Left lung (tissue), 14 donors: ENCODE measurements at places on chromosomes 16 and 17.

- no peak for DNase-seq
These were observed 130.1 kb downstream of the PRKCA start for GRCh38 chr17:66432411-66432957.

GRCh38 chr16:10880594-10881452 is 3.8 kb downstream of the CIITA start:
- DNase-seq = no peak

DNA sequence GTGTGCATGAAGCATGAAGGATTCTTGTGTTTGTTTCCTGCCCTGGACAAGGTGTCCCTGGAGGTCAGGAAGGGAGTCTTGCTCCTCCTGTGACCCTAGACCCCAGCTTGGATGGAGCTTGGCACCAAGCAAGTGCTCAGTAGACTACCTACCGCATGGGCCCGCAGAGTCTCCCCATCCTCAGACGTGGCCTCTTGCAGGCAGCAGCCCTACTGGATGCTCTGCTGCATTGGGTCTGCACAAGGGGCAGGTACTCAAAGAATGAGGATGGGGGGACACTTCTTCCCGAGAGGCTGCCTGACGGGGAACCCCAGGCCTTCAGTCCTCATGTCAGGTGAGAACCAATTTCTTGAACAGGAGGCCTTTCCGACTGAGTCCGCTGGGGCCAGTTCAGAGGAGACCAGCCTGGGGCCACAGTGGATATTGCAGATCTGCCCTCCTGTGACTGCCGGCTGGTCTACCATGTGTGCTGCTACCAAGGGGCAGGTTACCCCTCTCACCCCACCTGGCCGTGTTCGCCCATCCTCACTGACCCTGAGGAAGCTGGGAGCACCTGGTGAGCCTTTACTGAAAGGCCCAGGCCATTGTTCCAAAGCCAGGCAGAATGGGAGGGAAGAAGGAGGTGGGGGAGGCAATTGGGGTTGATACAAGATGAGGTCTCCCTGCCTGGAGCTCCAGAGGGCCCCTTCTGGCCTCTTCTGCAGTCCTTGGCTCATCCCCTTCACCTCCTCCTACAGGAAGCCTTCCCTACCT is 206.3 kb downstream of the RAB11FIP4 start:
- no peak for DNase-seq

GRCh38 chr16:85310868-85311585 is 198.8 kb upstream of the CIBAR2 start:
- DNase-seq = no peak

DNA sequence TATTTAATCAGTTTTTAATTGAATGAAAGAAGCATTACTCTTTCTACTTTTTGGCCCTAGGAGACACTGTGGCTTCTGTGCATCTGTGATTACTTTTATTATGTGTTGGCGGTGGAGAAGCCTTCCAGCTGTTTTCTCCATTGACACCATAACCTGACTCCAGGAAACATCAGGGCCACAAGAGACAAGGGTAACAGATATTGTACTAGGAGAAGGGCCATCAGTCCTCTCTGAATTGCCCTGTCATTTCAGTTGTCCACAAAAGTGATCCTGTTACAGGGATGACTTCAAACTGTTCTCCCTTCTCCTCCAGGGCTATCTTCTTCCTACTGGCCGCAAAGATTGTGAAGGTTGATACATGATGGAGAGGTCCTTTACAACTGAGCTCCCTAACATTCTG is 14.6 kb downstream of the KRT39 start:
- DNase-seq = no peak

- no peak for DNase-seq
These were observed 39.3 kb downstream of the YPEL2 start for GRCh38 chr17:59370593-59371299.

DNA sequence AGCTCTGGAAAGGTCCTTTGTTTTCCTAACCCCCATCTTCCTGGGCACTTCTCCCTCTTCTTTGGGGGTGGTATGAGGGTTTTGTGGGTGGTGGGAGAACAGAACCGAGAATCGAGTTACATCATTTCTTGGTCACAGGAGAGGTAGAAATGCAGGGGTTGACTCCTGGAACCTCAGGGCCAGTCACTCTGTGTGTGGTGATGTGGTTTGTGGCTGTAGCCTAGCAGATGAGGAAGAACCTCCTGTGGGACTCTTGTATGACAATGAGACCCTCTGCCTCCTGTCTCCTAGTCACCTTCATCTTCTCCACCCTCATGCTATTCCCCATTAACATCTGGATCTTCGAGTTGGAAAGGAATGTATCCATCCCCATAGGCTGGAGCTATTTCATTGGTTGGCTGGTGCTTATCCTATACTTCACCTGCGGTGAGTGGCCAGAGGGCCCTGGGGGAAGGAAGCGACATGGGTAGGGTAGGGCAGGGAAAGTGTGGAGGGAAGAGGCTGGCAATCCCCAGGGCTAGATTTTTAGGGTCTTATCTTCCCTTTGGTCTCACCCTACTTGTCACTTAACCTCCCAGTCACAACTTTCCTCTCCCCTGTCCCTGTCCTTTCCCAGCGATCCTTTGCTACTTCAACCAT is 5.5 kb downstream of the ODF4 start:
- no peak for DNase-seq

DNA sequence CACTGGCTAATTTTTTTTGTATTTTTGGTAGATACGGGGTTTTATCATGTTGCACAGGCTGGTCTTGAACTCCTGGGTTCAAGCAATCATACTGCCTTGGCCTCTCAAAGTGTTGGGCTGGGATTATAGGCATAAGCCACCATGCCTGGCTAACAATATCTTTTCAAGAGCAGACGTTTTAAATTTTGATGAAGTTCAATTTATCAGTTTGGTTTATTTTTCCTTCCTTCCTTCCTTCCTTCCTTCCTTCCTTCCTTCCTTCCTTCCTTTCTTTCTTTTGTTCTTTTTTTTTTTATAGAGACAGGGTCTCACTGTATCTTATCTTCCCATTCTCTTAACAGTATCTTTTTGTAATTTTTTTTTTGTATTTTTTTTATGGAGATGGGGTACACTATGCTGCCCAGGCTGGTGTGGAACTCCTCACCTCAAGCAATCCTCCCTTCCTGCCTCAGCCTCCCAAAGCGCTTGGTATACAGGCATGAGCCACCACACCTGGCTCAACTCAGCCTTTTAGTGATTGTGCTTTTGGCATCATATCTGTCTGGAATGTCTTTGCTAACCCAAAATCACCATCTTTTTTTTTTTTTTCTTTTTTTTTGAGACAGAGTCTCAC is 13.6 kb upstream of the GIP start:
- DNase-seq = no peak

- DNase-seq = no peak
These were observed 24.4 kb upstream of the CYTH1 start for GRCh38 chr17:78806451-78806850.

GRCh38 chr16:81696166-81696960 is 82.7 kb upstream of the PLCG2 start:
- DNase-seq = no peak

DNA sequence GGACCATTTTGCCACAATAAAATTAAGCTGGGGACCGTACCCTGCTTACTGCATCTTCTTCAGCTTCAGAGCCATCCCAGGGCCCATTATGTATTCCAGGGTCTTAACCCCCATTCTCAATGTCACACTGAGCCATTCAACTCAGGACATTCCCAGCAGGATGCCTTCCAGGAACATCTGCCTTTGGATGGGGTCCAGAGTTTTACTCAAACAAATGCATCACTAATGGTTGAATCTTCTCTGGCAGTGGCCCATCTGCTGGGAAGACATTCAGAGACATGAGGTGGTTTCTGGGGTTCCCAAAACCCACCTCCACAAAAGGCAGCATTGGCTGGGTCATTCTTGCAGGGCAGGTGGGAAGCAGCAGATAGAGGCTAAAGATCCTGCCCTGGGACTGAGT is 3.4 kb upstream of the SEC14L5 start:
- DNase-seq = no peak

GRCh38 chr17:14104734-14105133 is 35.4 kb downstream of the COX10 start:
- no peak for DNase-seq
